ENCODE measurements at places on chromosomes 5 and 9. TPM values are rescaled to one million over a fixed set of nuclear protein-coding genes. Genes with fewer than 3 reads are reported as not detected.

- H3K27ac ChIP-seq: no peak overlapping the region
- no peak for DNase-seq
- no peaks in the 10 kb centered on the region for H3K27me3 ChIP-seq
- H3K4me1 ChIP-seq: no peaks in the 10 kb centered on the region
- no peak overlapping the region for H3K4me3 ChIP-seq
Measured at GRCh38 chr9:106648799-106649198, 214.2 kb upstream of the ZNF462 start.

DNA sequence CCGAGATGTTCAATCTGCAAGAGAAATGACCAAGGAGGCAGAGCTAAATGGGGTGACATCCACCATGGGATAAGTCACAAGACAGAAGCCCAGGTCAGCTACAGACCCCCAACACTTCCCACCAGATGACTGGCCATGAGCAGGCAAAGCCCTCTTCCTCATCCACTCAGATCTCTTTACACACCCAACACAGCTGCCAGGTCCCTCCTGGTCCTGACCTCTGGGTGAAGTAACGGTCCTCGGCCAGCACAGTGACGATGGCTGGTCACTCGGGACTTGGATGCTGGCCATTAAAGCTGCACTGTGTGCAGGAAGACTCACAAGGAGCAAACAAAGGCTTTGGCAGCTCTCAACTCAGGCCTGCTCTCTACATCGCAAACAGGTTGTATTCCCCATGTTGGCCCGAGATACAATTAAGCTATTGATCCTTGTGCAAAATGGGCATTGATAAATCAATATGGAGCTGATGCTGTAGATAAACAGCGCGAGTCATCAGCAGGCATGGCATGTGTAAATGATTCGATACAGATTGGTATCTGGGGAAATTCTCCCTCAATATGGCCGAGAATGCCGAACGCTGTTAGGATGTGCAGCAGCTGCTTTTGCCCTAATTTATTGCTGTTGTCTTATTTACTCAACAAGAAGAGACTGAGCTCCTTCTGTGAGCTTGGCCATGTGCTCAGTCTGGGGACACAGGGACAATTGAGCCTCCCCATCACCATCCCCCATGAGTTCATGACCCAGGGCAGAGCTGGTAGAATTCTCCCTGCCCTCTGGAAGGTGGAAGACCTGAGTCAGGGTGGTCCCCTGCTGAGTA is 98.7 kb downstream of the C5orf15 start:
- H3K36me3 ChIP-seq: no peaks in the 10 kb centered on the region
- no peak overlapping the region for H3K4me3 ChIP-seq
- DNase-seq: no peak
- peaks cover 16% of the 10 kb centered on the region for H3K4me1 ChIP-seq

GRCh38 chr9:73114958-73115357 is 36.7 kb upstream of the ANXA1 start:
- H3K27ac ChIP-seq: no peak overlapping the region
- no peaks in the 10 kb centered on the region for H3K27me3 ChIP-seq
- no peak for DNase-seq

- no peak for DNase-seq
- H3K27me3 ChIP-seq: no peaks in the 10 kb centered on the region
- no peaks in the 10 kb centered on the region for H3K4me1 ChIP-seq
Measured at GRCh38 chr5:59436364-59437148, 457.0 kb downstream of the PDE4D start.

DNA sequence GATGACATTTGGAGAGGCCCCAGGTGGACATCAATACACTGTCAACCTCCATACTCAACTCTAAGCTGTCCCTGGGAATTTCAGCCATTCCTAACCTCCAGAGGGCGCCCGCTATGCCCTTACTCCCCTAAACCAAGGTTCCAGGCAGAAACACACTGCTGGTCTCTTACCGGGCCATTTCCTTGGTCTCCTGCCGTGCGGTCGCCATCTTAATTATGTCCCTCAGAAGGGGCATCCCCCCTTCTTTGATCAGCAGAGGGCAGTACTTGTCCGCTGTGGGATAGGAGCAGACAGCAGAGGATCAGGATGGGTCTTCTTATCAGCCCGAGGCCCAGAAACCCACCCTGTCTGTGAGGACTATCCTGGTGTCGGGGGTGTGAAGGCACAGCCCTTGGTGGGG is 9.3 kb upstream of the ZDHHC12 start:
- no peaks in the 10 kb centered on the region for H3K27me3 ChIP-seq
- H3K4me3 ChIP-seq: no peak overlapping the region
- H3K36me3 ChIP-seq: peaks cover 65% of the 10 kb centered on the region
- no peak overlapping the region for H3K27ac ChIP-seq
- H3K4me1 ChIP-seq: no peaks in the 10 kb centered on the region
- DNase-seq: no peak

- H3K27ac ChIP-seq: no peak overlapping the region
- no peaks in the 10 kb centered on the region for H3K36me3 ChIP-seq
- no peaks in the 10 kb centered on the region for H3K27me3 ChIP-seq
- H3K4me3 ChIP-seq: no peak overlapping the region
- no peak for DNase-seq
Measured at GRCh38 chr5:162573758-162574157, 506.2 kb downstream of the GABRG2 start.

GRCh38 chr5:31364881-31365636 is 166.8 kb downstream of the DROSHA start:
- DNase-seq: no peak
- H3K4me3 ChIP-seq: no peak overlapping the region
- no peak overlapping the region for H3K27ac ChIP-seq
- H3K4me1 ChIP-seq: no peaks in the 10 kb centered on the region
- H3K27me3 ChIP-seq: no peaks in the 10 kb centered on the region
- H3K36me3 ChIP-seq: no peaks in the 10 kb centered on the region

GRCh38 chr5:989961-990530 is 18.6 kb upstream of the NKD2 start:
- no peaks in the 10 kb centered on the region for H3K36me3 ChIP-seq
- peak; percentile 86 for DNase-seq
- H3K4me1 ChIP-seq: peaks cover 11% of the 10 kb centered on the region
- peak overlapping the region; percentile 69 for H3K27ac ChIP-seq
- no peak overlapping the region for H3K4me3 ChIP-seq

GRCh38 chr5:140220032-140220697 is 45.2 kb downstream of the CYSTM1 start:
- no peaks in the 10 kb centered on the region for H3K27me3 ChIP-seq
- no peak overlapping the region for H3K4me3 ChIP-seq
- H3K27ac ChIP-seq: no peak overlapping the region
- no peaks in the 10 kb centered on the region for H3K36me3 ChIP-seq

GRCh38 chr5:90909940-90910339 is 351.3 kb downstream of the ADGRV1 start:
- no peaks in the 10 kb centered on the region for H3K4me1 ChIP-seq
- no peaks in the 10 kb centered on the region for H3K36me3 ChIP-seq
- DNase-seq: no peak
- H3K4me3 ChIP-seq: no peak overlapping the region
- H3K27ac ChIP-seq: no peak overlapping the region

DNA sequence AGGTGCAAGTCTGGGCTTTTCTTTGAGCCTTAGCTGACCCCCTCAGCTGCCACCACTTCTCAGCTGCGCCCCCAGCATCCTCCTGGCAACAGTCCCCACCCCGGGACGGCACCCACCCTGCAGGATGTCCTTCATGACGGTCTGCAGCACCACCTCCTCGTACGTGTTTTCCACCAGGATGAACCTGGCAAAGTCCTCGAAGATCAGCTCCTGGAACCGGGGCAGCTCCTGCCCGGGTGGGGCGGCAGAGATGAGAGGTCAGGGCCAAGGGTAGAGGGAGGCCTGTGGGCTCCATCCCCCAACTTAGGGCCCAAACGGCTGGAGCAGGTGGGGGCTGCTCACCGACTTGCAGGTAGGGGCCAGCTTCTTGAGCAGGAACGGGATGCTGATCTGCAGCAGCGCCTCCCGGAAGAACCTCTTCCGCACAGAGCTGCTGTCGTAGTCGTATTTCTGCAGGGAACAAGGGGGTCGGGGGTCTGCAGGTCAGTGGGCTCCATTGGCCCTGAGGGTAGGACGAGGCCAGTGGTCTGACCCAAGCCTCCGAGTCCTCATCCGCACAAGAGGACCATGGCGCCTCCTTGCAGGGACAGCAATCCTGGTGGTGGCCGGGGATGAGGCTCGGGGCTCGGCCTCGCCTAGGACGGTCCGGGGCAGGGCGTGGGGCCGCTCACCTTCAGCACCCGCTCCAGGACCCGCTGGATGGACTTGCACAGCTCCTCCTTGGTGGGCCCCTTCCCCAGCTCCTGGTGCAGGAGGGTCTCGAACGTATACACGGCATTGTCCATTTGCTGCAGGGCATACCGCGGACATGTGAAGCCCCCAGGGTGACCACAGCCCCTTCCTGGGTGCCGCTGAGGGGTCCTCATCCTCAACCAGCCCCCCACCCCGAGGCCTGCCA is 56.7 kb downstream of the LRSAM1 start:
- H3K27me3 ChIP-seq: no peaks in the 10 kb centered on the region
- peaks cover 86% of the 10 kb centered on the region for H3K36me3 ChIP-seq
- no peak for DNase-seq
- H3K4me1 ChIP-seq: peaks cover 18% of the 10 kb centered on the region

GRCh38 chr5:156640691-156641241 is 209.3 kb upstream of the PPP1R2B start:
- no peak overlapping the region for H3K27ac ChIP-seq
- H3K4me3 ChIP-seq: no peak overlapping the region
- no peaks in the 10 kb centered on the region for H3K4me1 ChIP-seq
- H3K27me3 ChIP-seq: no peaks in the 10 kb centered on the region
- H3K36me3 ChIP-seq: no peaks in the 10 kb centered on the region

- H3K36me3 ChIP-seq: no peaks in the 10 kb centered on the region
- H3K27ac ChIP-seq: no peak overlapping the region
- no peak for DNase-seq
- peaks cover 3% of the 10 kb centered on the region for H3K27me3 ChIP-seq
- no peak overlapping the region for H3K4me3 ChIP-seq
- H3K4me1 ChIP-seq: peaks cover 20% of the 10 kb centered on the region
Measured at GRCh38 chr9:127761061-127761460, 17.4 kb downstream of the SH2D3C start.

DNA sequence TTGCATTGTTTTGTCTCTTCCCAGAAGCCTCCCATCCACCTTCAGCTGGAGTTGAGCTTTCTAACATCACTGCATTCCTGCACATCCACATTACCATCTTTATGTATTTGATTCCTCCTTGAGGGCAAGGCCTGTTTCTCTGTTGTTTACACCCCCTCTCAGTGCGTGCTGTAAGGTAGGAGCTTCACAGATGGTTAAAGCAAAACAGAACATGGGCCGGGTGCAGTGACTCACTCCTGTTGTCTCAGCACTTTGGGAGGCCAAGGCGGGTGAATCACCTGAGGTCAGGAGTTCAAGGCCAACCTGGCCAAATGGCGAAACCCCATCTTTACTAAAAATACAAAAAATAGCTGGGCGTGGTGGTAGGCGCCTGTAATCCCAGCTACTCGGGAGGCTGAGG is 110.9 kb downstream of the KCNIP1 start:
- no peak for DNase-seq
- H3K27me3 ChIP-seq: no peaks in the 10 kb centered on the region
- H3K4me1 ChIP-seq: peaks cover 9% of the 10 kb centered on the region
- peak overlapping the region; percentile 7 for H3K27ac ChIP-seq

DNA sequence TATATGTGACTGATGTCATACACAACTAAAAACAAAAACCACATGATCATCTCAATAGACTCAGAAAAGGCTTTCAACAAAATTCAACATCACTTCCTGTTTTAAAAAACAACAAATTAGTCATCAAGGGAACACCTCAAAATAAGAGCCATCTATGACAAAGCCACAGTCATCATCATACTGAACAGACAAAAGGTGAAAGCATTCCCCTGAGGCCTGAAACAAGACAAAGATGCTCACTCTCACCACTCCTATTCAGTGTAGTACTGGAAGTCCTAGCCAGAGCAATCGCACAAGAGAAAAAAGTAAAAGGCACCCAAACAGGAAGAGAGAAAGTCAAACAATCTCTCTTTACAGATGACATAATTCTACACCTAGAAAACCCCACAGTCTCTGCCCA is 893.5 kb upstream of the EDIL3 start:
- H3K4me1 ChIP-seq: no peaks in the 10 kb centered on the region
- no peak overlapping the region for H3K4me3 ChIP-seq
- no peaks in the 10 kb centered on the region for H3K36me3 ChIP-seq
- no peak overlapping the region for H3K27ac ChIP-seq

DNA sequence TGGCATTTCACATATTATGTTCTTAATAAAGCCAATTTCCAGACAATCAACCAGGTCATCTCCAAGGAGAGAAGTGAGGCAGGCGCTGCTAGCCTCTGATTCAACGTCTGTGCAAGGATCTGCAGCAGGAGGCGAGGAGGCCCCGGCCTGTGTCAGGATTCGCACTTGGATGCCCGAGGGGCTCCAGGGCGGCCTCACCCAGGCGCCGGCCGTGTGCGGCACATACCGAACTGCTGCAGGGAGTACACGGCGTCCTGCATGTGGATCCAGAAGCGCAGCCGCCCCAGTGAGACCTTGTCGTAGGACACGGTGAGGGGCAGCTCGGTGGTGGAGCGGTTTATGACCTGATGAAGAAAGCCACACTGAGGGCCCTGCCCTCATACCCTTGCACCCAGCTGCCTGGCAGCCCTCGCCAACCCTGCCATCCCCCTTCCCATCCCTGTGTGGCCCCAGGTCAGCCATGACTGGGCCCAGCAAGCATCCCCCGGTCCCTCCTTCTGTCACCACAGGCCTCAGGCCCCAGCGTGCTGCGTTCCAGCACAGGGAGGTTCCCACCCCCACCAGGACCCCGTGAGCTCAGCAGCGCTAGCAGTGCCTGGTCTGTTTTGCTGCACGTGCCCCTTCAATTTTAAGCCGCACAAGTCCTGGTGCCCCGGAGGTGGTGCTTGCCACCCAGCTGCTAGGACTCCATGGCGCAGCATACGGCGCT is 9.9 kb downstream of the CLPTM1L start:
- H3K4me3 ChIP-seq: no peak overlapping the region
- DNase-seq: no peak
- peaks cover 27% of the 10 kb centered on the region for H3K4me1 ChIP-seq
- no peak overlapping the region for H3K27ac ChIP-seq
- no peaks in the 10 kb centered on the region for H3K27me3 ChIP-seq
- H3K36me3 ChIP-seq: peaks cover 87% of the 10 kb centered on the region

PTGR1 gene
- 18.6 TPM for total RNA-seq

PLAC8L1 gene
- total RNA-seq: not detected

FRRS1L gene
- not detected for total RNA-seq

ZDHHC11 gene
- 81.5 TPM for total RNA-seq

All from suprapubic skin (tissue), 4 donors.